ENCODE measurements at places on chromosomes 2 and 18.

GRCh38 chr2:51559026-51559425, 527.1 kb upstream of the NRXN1 start:
- peak; percentile 3 for DNase-seq

DNA sequence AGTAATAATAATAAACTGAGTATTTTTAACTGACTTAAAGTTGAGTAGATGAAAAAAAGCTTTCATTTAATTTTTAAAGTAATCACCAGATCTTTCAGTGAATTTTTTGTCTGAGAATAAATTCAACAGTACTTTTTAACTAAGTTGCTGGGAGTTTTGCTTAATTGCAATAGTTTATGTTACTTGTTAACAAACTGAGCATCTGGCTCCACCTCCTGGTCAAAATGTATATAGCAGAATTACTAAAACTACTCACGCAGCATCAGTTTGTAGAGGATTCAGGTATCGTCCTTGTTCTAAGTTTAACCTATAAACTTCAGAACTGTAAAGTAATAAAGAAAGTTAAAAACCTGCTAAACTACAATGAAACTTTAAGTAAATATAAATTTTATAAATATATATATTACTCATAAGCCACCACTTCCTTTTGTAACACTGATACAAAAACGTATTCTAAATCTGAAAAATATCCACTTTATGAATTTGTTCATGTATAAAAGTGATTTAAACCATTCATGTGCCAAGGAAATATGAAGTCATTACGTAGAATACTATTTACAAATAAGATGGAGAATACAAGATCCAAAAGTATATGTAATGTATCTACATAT, 21.3 kb downstream of the NOL10 start:
- DNase-seq = peak; percentile 57

DNA sequence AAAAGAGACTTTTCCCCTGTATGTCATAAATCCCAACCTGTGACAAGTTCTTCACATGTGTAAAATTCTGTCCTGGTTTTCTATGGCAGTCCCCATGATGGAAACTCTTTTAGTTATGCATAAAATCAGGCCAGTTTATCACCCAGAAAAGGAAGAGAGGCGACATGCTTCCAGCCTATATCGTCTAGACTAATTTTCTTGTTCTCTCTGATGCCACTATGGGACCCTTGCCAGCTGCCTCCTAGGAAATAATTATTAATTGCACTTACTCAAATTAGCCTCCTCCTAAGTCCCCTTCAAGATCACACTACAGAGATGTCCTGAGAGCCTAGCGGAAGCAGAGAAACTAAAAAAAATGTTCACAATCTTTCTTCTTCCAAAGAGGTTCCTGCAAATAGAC, 722.4 kb downstream of the NRXN1 start:
- DNase-seq = no peak

GRCh38 chr2:29819570-29819969, 101.8 kb downstream of the ALK start:
- DNase-seq = no peak

DNA sequence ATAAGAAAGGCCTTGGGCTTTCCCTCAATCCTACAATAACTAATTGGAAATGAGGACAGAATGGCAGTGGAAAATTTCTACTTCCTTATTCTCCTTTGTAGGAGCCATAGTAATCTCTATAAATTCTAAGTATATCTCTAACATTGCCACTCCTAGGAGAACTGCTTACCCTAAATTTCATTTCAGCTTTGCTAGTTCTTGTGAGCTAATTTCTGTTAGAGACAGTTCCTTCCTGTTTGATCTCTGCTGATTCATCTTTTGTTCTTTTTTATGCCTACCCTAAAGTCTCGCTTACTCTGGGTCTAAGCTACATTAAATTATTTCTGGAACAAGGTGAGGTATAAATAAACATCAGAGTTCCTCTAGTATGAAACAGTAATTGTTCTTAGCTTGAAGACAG, 25.7 kb downstream of the ABHD3 start:
- no peak for DNase-seq

GRCh38 chr18:50757358-50757757, 62.5 kb downstream of the MRO start:
- DNase-seq = no peak

GRCh38 chr18:72672364-72673184, 128.4 kb upstream of the CBLN2 start:
- peak; percentile 22 for DNase-seq

DNA sequence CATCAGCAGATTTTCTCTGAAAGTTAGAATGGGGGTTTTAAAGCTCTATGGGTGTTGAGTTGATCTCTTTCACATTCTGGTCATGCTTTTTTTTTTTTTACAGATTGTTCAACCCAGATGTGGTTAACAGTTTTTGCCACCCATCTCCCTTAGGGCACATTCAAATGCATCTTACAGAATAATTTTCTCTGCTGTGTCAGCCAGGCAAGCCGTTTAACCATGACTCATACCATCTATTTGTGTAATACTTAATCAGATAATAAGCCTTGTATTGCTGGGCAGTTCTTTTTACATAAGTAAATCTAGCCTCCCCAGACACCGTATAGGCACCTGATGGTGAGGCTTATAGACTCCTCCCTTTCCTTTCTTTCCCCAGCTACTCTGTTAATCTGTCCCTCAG, 62.0 kb downstream of the TGIF1 start:
- peak; percentile 83 for DNase-seq
